ENCODE measurements at places on chromosomes 12 and 14. TPM values are rescaled to one million over a fixed set of nuclear protein-coding genes. Genes with fewer than 3 reads are reported as not detected.

Gene MYO1H
- total RNA-seq = not detected

Gene KCNJ8
- total RNA-seq = 1.2 TPM

Gene IL26
- not detected for total RNA-seq

Gene A2M
- total RNA-seq = 6.7 TPM

Gene ANG
- total RNA-seq = 7.8 TPM

Measured in aortic smooth muscle cell (primary cell).